Smooth muscle cell of the pulmonary artery (primary cell): ENCODE measurements at places on chromosomes 2 and 18. TPM values are rescaled to one million over a fixed set of nuclear protein-coding genes. Genes with fewer than 3 reads are reported as not detected.

TEKT4 gene
- not detected in 2 replicates for total RNA-seq

SCYGR7 gene
- total RNA-seq = not detected in 2 replicates

ALLC gene
- total RNA-seq = not detected in 2 replicates

PROC gene
- total RNA-seq = 0.26 TPM in 1 of 2 replicates, not detected in the other

NGEF gene
- total RNA-seq = 1.3 and 5.7 TPM in 2 replicates

VSNL1 gene
- 0.66 and 0.72 TPM in 2 replicates for total RNA-seq

TIMM21 gene
- 27.2 and 27.6 TPM in 2 replicates for total RNA-seq

BMP10 gene
- total RNA-seq = not detected in 2 replicates

UGGT1 gene
- 113 and 118 TPM in 2 replicates for total RNA-seq

DQX1 gene
- total RNA-seq = 0.07 TPM in 1 of 2 replicates, not detected in the other

ELMOD3 gene
- total RNA-seq = 19.5 and 20.2 TPM in 2 replicates

UGT1A8 gene
- 0.17 TPM in 1 of 2 replicates, not detected in the other for total RNA-seq

SH3BP4 gene
- 35.6 and 44.9 TPM in 2 replicates for total RNA-seq

TSN gene
- total RNA-seq = 41.8 and 47.2 TPM in 2 replicates

OSR1 gene
- total RNA-seq = 11.6 and 29.1 TPM in 2 replicates

BCL11A gene
- 0.20 and 0.59 TPM in 2 replicates for total RNA-seq

HTR2B gene
- 23.9 and 37.3 TPM in 2 replicates for total RNA-seq

FAM124B gene
- under 0.01 and 0.33 TPM in 2 replicates for total RNA-seq

PPM1G gene
- 59.6 and 68.3 TPM in 2 replicates for total RNA-seq

UPP2 gene
- total RNA-seq = not detected in 2 replicates

HOXD3 gene
- total RNA-seq = 0.26 and 3.2 TPM in 2 replicates

TUBA3E gene
- total RNA-seq = not detected in 2 replicates

IFT172 gene
- total RNA-seq = 38.3 and 43.3 TPM in 2 replicates

PID1 gene
- 35.6 and 48.6 TPM in 2 replicates for total RNA-seq

EFR3B gene
- total RNA-seq = 0.85 and 2.4 TPM in 2 replicates

CXCR2 gene
- total RNA-seq = not detected in 2 replicates

REG3A gene
- not detected in 2 replicates for total RNA-seq

SLC4A3 gene
- 4.0 and 7.0 TPM in 2 replicates for total RNA-seq

VWC2L gene
- not detected in 2 replicates for total RNA-seq

ACTG2 gene
- total RNA-seq = 32.7 and 43.4 TPM in 2 replicates

IFIH1 gene
- 5.6 and 7.3 TPM in 2 replicates for total RNA-seq

RNF152 gene
- total RNA-seq = 36.8 and 68.2 TPM in 2 replicates

ZNF512 gene
- total RNA-seq = 16.3 and 21.9 TPM in 2 replicates

EFHD1 gene
- 2.7 and 3.9 TPM in 2 replicates for total RNA-seq

STARD6 gene
- not detected in 2 replicates for total RNA-seq

IL1B gene
- total RNA-seq = 2.6 and 11.9 TPM in 2 replicates

ALK gene
- total RNA-seq = 0.07 TPM in 1 of 2 replicates, not detected in the other

ABCG5 gene
- not detected in 2 replicates for total RNA-seq

CIB4 gene
- total RNA-seq = not detected in 2 replicates

DTNA gene
- total RNA-seq = 7.8 and 43.9 TPM in 2 replicates

TMEM169 gene
- total RNA-seq = 0.26 and 0.83 TPM in 2 replicates

RAD51AP2 gene
- 0.03 TPM in 1 of 2 replicates, not detected in the other for total RNA-seq

ADGRF3 gene
- total RNA-seq = 0.20 and 0.26 TPM in 2 replicates

HOXD9 gene
- not detected in 2 replicates for total RNA-seq

CNTNAP5 gene
- total RNA-seq = not detected in 2 replicates
